Bronchial epithelial cell (primary cell): ENCODE measurements at places on chromosomes 5 and 9.

- peak; percentile 50 for DNase-seq
These were observed 33.2 kb downstream of the F2RL2 start for GRCh38 chr5:76590027-76590426.

DNA sequence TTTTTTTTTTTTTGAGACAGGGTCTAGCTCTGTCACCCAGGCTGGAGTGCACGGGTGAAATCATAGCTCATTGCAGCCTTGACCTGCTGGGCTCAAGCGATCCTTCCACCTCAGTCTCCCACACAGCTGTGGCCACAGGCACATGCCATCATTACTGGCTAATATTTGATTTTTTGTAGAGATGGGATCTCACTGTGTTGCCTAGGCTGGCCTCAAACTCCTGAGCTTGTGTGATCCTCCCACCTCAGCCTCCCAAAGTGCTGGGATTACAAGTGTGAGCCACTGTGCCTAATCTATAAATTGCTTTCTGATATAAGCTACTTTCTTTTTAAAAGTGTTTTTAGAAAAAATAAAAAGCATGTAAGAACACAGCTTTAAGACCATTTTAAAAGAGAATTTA lies 56.5 kb upstream of the GNE start:
- no peak for DNase-seq

DNA sequence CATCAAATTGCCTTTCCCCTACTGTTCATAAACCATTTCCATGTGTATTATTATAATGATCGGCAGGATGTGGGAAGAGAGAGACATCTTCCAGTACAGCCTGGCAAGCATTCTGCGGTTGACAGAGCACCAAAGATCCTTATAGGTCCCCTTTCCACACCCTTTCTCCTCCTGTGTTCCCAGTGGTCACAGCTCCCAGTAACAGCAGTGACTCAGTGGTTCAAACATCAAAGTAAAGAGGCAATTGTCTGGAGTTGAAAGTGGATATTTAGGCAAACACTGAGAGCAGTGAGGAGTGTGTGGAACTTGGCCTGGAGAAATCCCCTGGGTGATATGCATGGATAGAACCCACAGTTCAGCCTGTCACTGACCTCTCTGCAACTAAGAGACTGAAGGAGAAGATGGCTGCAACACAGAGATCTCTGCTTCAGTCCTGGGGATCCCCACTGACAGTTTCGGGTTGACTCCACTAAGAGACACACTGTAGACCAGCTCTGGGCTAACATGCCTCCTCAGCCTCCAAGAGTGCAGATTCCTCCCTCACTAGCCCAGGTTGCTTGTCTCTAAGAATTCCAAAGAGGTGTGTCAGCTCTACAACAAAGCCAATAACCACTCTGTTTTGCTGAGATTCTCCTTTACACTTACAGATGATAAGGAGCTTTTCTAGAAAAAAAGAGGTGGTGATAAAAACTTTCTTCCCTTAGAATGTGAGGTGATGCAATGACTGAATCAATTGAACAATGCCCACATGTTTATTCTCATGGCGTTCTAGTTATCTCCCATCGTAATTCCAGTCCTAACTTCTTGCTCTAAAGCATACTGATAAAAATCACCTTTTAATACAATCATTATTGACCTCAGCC lies 94.4 kb upstream of the IL6ST start:
- DNase-seq: peak; percentile 75

DNA sequence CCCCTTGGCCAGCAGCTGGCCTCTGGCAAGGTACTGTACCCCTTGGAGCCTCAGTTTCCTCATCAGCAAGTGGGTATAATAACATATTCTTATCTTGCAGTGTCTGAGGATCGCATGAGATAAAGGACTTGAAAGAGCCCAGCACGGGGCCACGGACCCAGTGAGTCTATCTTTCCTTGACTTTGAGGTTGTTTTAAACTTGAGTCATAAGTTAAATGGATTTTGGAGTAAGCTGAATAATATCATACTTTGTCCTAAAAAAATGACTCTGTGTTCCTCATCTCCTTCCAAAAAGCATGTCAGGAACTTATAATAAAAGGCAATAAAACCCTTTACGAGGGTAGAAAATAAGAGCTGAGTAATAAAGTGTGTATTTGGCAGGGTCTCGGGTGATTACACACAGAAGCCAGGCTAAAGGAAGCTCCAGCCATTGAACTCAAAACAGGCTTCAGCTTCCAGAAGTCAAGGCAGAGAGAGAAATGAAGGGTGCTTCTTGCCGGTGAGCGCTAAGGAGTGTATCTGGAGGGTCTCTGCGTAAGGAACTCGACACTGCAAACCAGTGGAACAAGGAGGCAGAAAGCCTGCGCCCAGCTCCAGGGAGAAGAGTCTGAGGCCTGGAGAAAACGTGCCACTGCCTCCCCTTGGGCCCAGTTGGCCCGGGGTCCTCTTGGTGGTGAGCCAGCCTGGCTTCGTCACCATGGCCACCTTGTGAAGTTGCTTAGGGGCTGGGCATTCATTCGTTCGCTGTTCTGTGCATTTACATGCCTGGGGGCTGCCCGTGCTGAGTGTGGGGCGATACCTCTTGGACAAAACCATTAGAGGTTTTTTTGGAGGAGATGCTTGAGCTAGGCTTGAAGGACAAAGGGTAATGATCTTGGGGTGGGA lies 72.4 kb upstream of the PHYKPL start:
- DNase-seq: no peak

GRCh38 chr9:136645903-136646754 lies 16.6 kb upstream of the EGFL7 start:
- DNase-seq: no peak

DNA sequence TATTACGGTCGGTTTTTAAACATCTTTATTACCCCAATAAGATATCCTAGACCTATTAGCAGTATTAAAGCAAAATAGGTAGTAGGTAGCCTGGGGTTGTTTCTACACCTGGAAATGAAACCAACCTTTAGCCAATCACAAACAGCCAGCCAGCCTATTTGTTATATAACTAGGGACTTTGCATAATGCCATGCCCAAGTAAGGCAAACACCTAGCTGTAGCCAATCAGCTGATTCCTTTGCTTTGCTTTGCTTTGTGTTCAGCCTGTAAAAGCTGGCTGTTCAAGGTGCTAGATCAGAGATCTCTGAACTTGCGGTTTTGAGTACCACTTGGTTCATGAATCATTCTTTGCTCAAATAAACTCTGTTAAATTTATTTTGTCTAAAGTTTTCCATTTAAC lies 46.5 kb upstream of the SETD9 start:
- DNase-seq: no peak

DNA sequence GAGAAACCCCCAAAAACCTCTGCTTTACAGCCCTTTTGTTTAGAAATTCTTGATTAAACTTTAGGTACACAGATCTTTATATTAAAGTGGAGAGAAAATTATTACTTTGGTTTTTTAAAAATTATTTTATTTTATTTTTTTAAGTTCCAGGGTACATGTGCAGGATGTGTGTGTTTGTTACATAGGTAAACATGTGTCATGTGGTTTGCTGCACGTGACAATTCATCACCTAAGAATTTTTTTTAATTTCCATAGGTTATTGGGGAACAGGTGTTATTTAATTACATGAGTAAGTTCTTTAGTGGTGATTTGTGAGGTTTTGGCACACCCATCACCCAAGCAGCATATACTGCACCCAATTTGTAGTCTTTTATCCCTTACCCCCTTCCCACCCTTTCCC lies 581.7 kb downstream of the CSNK1G3 start:
- DNase-seq: no peak

GRCh38 chr9:108463932-108464606 lies 391.7 kb downstream of the ACTL7B start:
- no peak for DNase-seq
